ENCODE measurements at places on chromosomes 12 and 14.

GRCh38 chr14:35332517-35333263 is 40.5 kb downstream of the PSMA6 start:
- peak; percentile 48 for DNase-seq

GRCh38 chr12:76189851-76190250 is 105.4 kb upstream of the NAP1L1 start:
- no peak for DNase-seq

DNA sequence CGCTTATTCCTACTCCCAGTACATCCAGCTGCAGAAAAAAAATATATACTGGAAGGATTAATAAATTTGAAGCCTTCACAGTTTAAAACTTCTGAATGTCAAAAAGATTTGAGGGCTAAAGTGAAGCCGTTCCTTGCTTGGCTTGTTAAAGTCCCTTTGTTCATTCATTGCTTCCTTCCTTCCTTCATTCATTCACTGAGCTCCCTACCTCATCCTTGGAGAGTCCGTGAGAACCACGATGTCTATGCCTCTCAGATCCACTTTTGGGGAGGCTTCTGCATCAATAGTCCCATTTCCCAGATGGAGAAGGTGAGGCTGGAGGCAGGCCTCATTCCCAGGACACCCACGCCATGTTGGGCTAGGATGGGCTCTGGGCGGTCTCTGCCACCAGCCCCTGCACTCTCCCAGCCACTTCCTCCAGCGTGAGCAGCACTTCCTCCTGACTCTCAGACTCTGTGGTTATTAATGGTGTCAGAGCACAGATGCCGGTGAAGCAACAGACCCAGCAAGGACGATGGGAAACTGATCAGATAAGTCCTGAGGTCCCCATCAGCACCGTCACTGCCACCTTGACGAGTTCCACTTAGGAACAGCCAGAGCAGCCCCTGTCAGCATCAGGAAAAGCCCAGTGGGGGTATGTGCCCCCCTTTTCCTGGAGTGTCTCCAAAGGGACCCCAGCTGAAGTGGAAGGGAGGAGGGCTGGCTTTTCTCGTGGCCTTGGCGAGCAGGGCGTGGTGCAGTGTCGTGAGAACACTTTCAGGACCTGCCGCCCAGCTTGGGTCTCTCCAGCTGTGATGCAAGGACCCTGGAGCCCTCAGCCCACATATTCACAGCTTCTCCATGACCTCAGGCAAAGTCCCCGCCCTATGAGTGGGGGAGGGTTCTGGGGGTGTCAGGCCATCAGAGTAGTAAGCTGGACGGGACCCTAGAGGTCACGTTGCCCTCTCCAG is 21.2 kb downstream of the ASB2 start:
- peak; percentile 77 for DNase-seq

DNA sequence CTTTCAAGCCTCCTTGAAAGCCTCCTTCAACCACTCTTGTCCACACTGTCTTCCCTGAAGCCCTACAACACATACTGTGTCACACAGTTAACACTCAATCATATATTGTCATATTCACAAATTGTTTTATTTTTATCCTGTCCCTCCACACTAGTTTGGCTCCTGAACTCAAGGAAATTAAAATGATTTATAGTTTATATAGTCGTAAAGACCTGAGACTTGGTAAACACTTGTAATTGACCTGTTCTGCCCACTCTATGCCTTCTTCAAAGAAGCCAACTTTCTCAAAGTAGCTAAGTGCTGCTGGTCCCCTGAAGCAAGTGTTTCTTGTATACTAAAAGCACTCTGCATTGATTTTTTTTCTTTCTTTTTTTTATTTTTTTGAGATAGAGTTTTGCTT is 15.6 kb upstream of the NEK9 start:
- no peak for DNase-seq

DNA sequence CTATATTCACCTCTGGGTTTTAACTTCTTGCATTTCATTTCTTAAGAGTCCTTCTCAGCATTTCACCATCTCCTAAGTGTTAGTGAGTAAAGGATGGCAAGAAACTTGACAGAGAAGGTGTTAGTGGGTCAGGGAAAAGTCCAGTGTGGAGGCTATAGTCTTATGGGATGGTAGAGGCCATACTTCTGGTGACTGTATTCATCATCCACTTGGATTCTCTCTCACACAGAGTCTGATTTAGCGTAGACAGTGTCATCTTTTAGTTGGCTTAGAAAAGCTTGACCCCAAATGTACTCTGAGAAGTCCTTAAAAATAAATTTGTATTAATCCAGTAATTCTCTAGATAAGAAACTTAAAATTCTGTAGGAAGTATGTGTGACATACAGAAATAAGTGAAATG is 232.4 kb upstream of the FBXO33 start:
- DNase-seq = no peak

DNA sequence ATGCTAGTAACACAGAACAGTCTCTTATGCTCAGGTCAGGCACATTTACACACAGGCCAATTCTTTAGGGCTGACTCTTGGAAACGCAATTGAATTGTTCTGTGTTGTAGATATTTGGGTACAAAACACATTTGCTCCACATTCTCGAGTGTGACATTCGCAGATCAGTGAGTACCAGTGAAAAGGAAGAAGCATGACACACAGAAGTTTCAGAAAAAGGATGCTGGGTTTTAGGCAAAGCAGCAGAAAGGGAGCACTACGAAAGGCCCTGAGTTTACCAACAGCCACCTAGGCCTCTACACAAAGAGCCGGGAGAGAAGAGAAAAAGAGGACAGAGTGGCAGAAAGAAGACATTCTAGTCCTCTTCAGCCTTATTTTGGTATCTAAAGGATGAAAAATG is 254.4 kb upstream of the BTG1 start:
- DNase-seq = no peak

- DNase-seq = no peak
These were observed 9.4 kb upstream of the GAS2L3 start for GRCh38 chr12:100564090-100564489.

GRCh38 chr12:124687917-124688316 is 120.5 kb upstream of the NCOR2 start:
- no peak for DNase-seq

DNA sequence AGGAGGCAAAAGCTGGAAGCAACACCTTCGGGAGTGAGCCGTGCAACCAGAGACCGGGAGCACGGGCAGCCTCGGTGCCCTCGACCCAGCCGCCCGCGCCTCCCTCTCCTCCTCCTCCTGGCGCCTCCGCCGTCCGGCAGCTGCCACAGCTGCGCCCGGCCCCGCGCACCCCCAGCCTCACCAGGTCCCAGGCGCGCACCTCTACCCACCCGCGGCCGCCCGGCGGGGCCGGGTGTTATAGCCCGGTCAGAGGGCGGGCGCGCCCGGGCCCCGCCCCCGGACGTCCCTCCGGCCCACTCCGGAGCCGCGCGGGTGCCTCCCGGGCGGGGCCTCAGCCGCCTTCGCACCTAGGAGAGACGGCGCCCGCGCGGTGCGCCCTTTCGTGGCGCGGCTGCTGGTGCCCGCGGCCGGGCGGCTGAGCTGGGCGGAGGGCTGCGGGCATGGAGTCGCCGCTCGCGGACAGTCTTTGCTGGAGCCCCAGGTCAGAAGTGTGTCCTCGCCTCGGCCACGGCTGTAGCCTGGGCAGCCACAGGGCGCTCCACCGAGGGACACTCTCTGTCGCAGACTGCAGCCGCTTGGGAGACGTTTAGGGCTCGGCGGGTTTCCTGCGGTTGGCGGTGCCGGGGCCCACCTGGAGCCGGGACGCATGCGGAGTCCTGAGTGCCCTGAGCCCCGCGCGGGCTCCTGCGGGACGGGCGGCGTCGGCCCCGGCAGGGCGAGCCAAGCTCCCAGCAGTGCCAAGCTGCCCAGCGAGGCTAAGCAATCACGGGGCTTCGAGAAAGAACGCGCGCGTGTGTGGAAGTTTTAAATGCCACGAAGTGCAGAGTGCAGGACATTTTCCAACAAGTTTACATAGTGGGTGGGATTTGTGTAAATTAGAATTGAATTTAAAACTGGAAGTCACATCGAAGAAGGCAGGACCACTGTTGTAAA is at the start of gene CPM:
Gene CPM, minus strand, starts transcription at position 211 of the 933 bp plus-strand sequence. CDS start 334 bp downstream, outside the sequence.
- DNase-seq = peak; percentile 70

DNA sequence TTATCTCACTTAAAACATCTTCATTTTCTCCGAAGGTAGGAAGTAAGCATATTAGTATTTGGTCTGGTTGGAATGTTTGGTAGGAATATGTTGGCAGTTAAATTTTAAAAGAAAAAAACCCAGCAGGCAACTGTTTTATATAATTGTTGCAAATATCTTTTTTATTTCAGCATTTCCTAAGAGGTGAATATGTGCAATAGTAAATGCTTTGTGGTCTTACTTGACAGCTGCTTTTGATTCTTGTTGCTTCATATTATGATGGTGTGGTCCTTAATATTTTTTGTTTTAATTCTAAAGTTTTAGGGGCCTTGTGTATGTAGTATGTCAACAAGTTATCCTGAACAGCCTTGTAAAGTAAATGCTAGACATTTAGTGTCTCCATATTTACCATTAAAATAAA is 6.3 kb downstream of the TRAFD1 start:
- DNase-seq = no peak

- no peak for DNase-seq
These were observed 3.8 kb downstream of the TXNRD1 start for GRCh38 chr12:104219361-104219892.

DNA sequence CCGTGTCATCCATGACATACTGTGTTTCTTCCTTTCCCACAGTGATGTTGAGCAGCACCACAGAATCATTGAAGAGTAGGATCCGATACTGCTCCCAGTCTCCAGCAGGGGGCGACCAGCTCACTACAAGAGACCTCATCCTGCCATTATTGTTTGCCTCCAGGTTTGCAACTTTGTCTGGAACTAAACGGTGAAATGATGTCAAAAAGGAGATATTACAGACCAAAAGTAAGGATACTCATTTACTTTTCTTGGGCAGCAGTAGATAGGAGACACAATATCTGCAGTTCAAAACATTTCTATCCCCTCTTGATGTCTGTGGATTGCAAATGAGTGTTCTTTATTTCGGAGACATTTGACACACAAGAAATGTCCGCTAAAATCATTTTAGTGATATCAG is 47.2 kb downstream of the PTPRB start:
- peak; percentile 46 for DNase-seq

GRCh38 chr12:118372541-118373495 is at the start of gene TAOK3:
Gene TAOK3, minus strand, starts transcription at chr12:118372907. Its CDS starts 117,340 bp downstream, at chr12:118255567.
- DNase-seq = peak; percentile 99

DNA sequence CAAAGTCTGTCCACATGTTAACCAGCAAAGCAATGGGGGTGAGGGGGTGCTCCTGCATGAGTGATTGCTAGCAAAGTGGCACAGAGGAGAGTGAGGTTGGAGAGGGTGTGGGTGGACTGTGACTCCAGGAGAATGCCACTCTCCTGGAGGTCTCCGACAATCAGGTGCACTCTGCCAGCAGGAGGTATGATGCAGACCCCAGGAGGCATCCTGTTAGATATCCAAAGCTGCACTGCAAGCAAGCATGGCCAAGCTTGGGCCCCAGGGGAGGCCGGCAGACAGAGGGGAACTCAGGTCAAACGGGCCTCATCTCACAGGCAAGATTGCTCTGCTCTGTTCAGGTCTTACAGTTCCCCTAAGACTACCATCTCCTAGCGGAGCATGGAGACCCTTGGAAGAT is 73.5 kb upstream of the ALX1 start:
- no peak for DNase-seq

GRCh38 chr12:124703856-124704255 is 136.4 kb upstream of the NCOR2 start:
- no peak for DNase-seq

GRCh38 chr14:74684434-74684833 is 28.4 kb downstream of the AREL1 start:
- no peak for DNase-seq

GRCh38 chr12:93847517-93848474 is 170.6 kb downstream of the CRADD start:
- DNase-seq = peak; percentile 16

DNA sequence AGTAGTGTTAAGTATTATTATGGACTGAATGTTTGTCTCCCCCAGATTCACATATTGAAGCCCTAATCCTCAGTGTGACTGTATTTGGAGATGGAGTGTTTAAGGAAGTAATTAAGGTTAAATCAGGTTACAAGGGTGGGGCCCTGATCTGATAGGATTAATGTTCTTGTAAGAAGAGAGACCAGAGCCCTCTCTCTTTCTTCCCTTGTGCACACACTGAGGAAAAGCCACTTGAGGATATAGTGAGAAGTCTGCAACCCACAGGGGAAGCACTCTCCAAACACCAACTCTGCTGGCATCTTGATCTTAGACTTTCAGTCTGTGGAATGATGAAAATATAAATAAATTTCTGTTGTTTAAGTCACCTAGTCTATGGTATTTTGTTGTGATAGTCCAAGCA is 2.2 kb upstream of the KLRG1 start:
- DNase-seq = no peak

DNA sequence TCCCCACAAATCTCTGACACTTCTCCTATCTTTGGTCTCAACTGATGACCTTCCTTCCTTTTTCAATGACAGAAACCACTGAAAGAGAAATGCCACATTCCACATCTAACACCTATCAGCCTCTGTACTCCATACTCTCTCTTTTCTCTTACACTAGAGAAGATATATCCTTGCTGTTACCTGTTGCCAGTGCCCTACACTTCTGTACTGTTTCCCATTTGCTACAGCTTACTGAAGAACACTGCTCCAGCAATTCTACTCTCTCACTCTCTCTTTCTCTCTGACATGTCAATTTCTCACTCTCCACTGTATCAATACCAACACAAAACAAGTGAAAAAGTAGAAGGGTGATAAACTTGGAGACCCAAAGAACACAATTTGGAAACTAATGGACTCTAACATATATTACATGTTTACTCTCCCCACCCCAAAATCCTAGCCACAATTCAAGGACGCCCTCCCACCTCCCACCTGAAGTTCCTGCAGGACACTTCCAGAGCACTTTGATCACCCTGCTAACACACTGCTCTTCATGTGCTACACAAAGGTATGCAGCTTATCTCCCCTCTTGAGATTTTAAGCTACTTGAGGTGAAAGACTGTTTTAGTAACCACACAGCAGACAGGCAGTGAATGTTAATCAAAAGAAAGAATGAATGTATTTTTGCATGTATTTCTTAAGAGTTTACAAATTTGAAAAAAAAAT is 95.0 kb downstream of the MED13L start:
- DNase-seq = no peak

DNA sequence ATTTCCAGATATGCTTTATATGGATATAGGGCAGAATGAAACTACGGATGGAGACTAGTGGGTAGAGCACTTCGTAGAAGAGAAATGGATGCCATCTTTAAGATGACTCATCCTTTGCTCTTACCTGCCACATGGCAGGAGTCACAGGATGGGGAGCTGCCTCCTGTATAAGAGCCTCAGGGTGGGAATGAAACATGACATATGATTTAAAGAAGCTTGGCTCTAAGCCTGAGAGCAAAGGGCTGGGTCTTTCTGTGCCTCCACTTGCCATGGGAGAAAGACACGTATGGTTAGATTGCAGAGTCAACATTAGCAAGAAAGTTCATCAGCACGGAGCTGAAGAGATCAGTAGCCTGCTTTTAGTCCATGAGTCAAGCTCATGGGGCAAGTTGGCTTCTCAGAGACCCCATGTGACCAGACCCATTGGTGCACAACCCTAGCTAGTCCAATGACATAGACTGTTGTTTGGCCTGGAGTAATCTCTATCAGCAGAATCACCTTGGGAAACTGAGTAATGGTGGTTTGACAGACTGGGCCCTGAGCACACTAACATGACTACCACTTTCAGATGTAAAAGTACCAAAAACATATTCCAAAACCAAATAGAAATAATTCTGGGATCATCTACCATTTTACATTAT is 38.1 kb upstream of the IL22 start:
- DNase-seq = no peak

All from CD4-positive, alpha-beta T cell treated with Interleukin-17A for 1 hour (primary cell).